ENCODE measurements at places on chromosomes 16 and 17.

DNA sequence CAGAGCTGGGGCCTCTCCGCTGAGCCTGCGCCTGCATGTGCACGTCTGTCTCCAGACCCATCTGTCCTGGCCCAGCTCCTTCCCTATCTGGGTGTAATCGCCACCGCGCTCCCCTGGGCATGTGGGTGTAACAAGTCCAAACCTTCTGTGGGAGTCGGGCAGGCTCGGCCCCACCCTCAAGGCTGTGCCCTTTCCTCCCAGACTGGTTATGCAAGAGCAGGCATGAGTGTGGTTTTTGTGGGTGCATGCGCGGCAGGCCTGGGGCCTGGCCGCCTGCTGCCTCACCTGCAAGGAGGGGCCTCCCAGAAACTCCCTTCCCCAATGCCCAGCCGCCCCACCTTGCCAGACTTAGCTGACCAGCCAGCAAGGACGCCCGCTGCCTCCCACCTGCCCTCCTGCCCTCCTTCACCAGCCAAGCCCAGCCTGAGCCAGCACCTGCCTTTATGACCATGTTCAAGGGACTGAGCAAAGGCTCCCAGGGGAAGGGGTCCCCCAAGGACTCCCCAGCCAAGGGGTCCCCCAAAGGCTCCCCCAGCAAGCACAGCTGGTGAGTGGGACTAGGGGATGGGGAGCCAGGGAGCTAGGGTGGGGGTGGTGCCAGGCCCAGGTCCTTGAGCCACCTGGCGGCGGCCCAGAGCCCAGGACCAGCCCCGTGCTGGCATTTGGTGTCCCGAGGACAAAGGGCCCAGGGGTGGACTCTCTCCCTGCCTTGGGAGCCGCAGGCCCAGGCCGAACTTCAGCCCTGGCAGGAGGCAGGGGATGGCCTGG, at the start of gene EVPLL:
Gene EVPLL, plus strand, starts transcription at position 342 of the 768 bp plus-strand sequence. CDS start 3,160 bp downstream, outside the sequence.
- DNase-seq, result no peak

- DNase-seq, result no peak
These were observed 4.8 kb upstream of the SREBF1 start for GRCh38 chr17:17841601-17842025.

DNA sequence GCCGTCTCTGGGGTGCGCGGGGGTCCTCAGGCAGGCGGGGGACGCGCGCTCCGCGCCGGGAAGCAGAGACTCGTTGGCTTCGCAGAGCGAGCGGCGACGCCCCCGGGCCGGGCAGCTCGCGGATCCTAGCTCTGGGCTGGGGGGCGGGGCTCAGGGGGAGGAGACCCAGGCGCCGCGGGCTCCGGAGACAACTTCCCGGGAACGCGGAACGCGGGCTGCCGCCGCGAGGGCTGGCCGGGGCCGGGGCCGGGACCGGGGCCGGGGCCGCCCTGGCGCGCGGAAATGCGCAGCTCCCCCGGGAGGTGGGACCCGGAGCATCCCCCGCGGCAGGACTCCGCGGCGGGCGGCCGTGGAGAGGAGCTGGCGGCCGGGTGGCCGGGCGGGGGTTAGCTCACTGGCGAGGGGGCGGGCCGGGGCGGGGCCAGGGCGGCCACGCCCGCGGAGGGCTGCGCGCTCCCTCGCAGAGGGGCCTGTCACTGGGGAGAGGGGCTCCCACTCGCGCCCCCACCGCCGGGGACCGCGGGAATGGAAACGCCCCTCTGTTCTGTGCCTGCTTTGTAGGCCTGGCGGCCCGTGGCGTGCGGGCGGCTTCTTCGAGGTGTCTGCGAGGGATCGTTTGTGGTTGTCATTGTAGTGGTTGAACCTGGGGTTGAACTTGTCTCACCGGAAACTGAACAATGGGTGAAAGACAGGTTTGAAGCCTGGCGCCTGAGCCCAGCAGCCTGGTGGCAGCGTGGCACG, at the start of gene GAS7:
Gene GAS7, minus strand, starts transcription at position 98 of the 741 bp plus-strand sequence.
- no peak for DNase-seq

DNA sequence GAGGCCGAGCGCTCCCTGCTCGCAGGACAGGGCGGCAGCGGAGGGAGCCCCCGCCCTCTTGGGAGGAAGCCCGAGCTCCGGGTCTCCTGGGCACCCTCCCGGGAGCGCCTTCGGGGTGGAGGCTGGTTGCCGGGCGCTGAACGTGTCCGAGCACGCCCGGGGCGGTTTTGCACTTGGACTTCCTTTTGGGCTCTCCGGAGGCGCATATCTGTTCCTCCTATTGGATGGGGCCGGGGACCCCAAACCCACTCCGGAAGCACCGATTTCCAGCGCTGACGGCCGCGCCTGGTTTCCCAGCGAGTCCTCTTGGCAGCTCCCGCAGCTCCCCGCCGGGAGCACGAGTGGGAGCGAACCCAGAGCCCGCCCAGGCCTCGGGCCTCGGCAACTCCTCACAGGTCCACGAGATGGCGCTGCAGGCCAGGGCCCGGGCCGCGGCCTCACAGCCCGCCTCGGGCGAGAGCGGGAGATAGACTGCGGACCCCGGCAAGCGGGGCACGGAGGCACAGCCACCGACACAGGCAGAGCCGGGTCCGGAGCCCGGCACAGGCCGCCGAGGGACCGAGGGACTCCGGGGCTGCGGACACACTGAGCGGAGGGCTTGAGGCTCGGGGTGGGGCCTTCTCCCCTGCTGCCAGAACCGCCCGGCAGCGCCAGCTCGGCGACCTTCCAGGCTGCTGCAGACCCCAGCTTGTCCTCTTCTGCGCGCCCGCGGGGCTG, 12.7 kb downstream of the TBX2 start:
- peak; percentile 44 for DNase-seq

DNA sequence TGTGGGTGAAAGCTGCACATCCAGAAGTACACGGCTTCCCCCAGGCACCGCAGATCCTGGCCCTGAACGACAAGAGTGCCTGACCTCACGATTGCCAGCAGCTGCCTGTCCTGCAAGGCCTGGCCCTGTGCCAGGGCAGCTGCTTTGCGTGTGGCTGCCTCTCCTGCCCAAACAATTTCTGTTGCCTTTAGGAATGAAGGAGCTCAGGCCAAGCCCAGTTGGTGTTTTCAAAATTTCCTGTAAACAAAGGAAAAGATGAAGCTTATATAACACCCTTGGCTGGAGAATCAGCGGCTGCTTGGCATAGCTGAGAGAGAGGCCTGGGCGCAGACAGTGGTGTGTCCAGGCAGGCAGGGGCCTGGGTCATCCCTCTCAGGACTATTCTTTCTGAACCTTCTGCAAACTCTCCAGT, 11.7 kb upstream of the SLC47A2 start:
- DNase-seq, result no peak

DNA sequence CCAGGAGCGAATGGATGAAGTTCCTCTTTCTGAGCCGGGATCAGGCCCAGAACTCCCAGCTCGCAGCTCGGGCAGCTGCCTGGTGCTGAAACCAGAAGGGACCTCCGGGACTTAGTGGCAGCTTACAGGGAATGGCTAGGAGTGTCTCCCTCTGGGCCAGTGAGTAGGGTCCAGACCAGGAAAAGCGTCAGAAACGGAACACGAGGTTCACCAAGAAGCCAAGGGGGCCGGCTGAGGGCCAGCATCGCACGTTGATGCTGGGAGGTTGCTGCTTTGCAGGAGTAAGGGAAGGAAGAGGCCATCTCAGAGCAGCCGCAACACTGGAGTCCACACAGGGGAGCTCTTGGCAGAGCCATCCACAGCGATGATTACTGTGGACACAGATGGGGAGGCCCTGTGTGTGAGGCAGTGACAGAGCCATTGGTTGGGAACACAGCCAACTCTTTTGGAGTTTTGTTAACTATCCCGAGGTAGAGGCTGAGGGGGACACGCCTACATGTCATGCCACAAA, 74.0 kb upstream of the CREBBP start:
- no peak for DNase-seq

GRCh38 chr16:77374384-77374783, 60.5 kb downstream of the ADAMTS18 start:
- DNase-seq, result no peak

DNA sequence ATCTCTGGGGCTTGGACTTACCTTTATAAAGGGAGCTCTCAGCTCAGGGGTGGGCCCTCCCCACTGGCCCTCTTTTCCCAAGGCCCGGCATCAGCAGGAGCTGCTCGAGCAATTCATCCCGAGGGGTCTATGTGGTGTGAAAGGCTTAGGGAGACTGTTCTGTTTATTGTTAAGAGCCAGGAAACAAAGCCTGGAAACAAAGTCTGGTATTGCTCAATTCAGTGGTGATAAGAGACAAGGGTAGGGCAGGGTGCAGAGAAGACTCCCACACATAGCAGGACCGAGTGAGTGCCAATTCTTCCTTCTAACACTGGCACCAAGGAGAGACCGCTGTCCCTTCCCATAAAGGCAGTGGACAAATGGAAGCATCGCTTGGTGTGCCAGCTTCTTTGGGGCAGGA, 750.7 kb downstream of the KCNJ18 start:
- DNase-seq, result no peak

DNA sequence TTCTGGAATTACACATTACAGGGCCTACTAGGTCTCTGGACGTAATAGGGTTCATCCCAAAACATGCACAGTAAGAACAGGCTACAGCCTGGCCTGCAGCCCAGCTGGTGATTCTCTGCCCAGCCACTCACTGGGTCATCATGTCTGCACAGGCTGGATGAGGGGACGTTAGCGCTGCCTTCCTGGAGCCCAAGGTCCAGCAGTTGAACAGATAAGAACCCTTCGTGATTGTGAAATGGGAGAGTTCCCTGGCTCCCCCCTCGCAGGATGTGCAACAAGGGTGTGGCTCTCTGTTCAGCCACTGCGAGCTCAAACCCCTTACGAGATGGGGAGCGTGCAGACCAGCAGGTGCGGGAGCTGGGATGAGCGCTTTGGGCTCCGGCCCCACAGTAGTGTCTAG, 200.0 kb upstream of the CDH5 start:
- DNase-seq, result no peak

DNA sequence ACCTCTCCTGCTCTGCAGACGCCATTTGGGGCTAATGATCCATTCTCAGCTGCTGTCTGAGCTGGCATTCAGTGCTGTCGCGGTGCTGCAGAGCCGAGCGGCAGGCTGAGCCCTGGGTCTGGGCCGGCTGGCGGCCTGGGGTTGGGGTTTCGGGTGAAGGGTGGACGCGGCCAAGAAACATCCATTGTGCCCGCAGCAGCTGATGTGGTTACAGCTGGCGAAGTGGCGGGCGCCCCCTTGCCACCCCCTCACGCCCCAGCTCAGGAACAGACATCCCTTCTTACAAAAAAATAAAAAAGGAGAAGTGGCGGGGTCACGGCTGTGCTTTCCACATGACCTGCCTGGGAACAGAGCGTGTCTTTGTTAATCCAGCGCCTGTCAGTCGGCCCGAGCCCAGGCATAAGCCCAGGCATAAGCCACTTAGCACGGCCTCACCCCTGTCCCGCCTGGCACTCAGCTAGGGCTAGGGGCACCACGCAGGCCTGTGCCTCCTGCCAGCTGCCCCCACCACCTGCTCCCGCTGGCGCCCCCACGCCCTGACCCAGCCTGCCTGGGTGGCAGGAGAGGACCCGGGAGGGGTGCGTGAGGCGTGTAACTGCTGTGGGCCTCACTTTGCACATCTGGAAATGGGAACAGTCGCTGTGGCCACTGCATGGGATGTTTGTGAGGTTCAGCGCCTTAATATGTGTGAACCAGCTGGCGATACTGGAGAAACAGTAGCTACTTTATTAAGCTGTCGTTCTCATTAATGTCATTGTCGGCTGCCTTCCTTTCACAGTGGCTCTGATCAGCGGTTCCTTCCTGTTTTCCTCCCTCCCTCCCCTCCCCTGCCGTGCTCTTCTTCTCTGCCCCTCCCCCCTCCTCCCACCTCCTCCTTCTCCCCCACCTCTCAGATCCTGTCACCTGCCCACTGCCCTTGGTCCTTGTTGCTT, 197.7 kb upstream of the CIBAR2 start:
- DNase-seq, result no peak

GRCh38 chr16:27302126-27302525, 11.6 kb upstream of the IL4R start:
- no peak for DNase-seq

DNA sequence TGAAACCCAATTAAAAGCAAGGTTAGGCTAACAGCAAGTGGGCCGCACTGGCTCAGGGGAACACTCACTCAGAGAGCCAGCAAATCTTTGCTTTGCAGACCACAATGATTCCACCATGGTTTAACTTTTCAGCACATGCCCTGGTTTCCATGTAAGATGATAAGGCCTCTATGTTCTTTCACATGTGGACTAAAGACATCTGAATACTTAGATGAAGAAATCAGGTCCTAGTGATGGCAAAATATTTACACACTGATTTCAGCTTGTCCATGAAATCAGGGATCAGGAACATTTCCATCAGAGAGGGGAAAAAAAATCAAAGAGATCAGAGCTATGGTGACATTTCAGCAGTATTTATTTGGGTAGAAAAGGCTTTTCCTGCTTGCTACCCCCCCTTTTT, 258.2 kb upstream of the IRX5 start:
- DNase-seq, result no peak

GRCh38 chr17:2468270-2468669, 43.4 kb downstream of the METTL16 start:
- DNase-seq, result peak; percentile 53

GRCh38 chr16:8859913-8860881, 8.6 kb downstream of the CARHSP1 start:
- no peak for DNase-seq

- no peak for DNase-seq
These were observed 41.3 kb downstream of the GAS7 start for GRCh38 chr17:10156948-10157607.

GRCh38 chr17:31541559-31541958, 150.1 kb downstream of the RAB11FIP4 start:
- DNase-seq, result no peak

DNA sequence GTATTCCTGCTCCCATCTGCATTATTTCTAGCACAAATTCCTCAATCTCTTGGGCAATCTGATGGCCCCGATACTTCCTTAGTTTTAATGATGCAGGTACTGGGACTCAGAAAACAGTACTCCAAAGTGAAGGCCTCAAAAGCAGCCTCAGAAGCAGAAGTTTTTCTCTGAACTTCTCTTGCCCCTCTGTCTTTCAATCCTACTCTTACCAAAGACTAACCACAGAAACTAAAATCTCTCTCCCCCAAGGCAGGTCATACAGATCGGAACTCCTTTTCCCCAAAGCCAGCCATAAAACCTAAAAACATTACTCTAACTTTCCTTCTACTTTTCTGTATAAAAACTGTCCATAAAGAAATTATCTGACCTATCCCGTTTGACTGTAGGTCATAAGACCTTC, 103.5 kb downstream of the HS3ST3A1 start:
- no peak for DNase-seq

GRCh38 chr17:79802736-79803420, 6.0 kb upstream of the CBX8 start:
- no peak for DNase-seq

DNA sequence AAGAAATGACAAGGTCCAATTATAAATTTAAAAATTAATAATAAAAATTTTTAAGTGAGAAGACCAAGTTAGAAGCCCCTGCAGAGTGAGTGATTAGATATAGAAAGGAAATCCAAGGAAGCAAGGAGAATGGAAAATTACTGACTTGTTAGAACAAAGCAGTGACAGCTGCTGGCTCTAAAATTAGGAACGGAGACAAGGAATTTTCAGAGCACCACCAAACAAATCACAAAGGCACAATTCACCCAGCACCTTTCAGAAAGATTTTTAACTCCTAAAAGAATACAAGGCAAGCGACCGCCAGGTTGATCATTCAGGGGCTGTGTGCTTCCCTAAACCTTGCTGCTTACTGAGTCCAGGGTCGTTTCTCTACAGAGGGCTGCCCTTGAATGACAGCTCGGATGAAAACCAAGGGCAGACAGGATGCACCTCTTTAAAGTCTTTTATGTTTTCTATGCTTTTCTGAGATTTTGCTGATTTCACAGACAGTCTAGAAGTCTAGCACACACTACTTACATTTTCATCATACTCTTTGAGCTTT, 45.4 kb upstream of the GINS3 start:
- no peak for DNase-seq
